ENCODE measurements at places on chromosomes 2 and 18.
A peak's percentile ranks its signal among the peaks of the same experiment; 100 is the strongest.

GRCh38 chr18:34358923-34359322 is 134.2 kb upstream of the NOL4 start:
- no peak for DNase-seq

- DNase-seq = no peak
These were observed 23.5 kb downstream of the WNT10A start for GRCh38 chr2:218904176-218904575.

DNA sequence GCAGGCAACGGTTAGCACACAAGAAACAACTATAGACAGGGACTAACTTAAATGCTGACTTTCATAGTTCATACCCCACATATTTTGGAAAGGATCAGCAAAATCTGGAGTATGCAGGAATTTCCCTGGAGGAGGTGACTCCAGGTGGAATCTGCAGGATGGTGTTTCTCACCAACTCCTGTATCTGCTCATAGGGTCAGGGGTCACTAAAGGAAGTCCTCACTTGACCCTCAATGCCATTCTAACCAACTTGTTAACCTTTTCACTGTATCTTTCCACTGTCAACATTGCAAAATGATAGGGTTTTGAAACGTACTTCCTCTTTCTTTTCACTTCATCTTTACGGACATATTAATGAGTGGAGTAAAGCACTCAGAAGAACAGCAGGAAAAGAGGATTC is 207.0 kb upstream of the CXCR4 start:
- no peak for DNase-seq

- DNase-seq = no peak
These were observed 8.4 kb downstream of the GTF2A1L start for GRCh38 chr2:48626047-48626446.

GRCh38 chr2:121018136-121019061 is 266.6 kb downstream of the TFCP2L1 start:
- no peak for DNase-seq

GRCh38 chr2:132731441-132731840 is 61.4 kb upstream of the LYPD1 start:
- DNase-seq = no peak

DNA sequence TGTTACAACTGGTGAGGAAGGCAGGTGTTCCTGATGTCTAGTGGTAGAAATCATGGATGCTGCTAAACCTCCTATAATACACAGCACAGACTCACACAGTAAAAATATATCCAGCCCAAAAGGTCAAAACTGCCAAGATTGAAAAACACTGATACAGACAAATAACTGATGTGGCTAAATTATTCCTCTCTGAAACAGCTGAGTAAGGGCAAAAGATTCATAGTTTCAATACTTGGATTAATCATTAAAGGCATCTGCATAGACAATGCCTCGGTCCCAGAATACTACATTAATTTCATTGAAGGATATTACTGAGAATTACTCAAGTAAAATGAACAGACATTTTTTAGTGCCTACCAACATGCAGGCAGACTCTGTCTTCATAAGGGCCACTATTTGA is 180.7 kb upstream of the CRIM1 start:
- no peak for DNase-seq

DNA sequence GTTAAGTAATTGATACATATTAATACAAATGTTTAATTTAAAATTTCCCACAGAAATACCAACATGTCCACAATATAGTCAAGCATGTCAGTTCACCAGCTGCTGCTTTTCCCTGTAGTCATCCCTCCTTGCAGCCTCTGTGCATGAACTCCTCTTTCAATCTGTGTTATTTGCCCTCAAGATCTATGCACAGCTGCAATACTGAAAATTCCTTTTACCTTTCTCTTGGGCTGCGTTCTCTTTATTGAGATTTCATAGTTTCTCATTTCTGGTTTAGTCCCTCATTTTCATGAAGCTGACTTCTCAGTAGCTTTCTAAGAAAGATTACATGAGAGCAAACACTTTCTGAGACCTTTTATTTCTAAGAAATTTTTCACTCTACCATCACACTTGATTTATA is 464.9 kb downstream of the PARD3B start:
- DNase-seq = no peak

DNA sequence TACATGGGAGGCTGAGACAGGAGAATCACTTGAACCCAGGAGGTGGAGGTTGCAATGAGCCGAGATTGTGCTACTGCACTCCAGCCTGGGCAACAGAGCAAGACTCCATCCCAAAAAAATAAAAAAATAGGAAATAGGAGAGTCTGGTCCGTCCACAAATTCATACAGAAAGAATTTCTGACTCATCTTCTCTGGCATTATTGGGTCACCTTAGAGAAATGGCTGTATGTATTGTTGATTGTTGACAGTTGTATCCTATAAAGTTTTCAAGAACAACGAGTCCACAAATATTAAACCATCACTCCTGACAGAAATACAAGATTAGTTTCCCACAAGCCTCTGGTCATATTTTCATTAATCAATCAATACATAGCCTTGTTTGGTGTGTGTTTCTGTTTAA is 20.4 kb downstream of the RBM43 start:
- no peak for DNase-seq

DNA sequence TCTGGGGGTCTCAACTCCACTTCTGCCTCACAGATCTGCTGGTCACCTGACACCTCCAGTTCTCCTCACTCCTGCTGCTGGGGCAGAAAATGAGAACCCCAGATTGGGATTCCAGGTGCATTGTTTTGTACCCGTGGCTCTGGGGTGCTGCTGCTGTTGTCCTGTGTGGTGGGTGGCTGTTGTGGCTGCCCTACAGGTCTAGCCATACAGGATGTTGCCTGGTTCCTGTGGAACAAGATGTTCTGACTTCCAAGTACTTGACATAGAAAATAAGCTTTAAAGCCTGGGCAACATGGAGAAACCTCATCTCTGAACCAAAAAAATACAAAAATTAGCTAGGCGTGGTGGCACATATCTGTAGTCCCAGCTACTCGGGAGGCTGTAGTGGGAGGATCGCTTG is 38.1 kb downstream of the CHRNA1 start:
- no peak for DNase-seq

DNA sequence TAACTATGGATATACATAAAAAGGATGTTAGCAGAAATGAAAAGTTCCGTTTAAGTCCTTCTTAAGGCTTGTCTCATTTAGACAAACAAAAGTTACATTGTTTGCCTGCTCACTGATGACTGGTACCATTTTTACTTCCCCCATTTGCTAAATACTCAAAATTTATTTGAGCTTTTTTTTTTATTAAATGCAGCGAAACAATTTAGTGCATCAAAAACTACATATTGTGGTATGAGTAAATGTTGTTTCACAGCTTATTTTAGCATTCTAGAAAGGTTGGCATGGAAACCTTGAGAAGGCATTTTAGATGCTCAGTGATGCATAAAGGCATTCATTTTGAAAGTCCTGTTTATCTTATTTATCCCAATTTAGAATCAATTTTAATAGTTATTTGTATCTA is 100.0 kb downstream of the MAP2 start:
- no peak for DNase-seq

DNA sequence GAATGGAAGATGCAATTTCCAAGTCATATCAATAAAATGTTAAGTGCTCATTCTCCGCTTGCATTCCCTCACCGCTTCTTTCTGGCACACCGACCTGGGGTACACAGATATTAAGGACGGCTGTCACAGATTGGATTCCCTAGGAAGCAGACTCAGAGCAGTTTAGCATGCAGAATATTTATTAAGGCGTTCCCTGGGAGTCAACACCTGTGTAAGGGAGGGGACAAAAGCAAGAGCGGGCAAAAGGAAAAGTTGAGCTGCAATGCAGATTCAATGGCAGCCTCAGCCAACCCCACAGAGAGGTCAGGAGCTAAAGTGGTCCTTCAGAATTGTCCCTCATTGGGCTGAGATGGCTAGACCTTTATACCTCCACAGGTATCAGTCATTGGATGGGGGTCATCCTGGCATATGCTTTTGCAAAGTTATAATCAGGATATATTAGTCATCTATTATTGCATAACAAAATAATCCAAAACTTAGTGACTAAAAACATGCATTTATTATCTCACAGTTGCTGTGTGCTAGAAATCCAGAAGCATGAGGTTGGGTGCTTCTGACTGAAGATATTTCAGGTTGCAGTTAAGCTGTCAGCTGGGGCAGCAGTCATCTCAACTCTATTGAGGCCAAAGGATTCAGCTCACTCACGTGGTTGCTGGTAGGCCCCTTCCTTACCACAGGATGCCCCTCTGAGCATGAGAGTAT is 27.0 kb upstream of the INO80D start:
- no peak for DNase-seq

GRCh38 chr2:47777277-47777937 is 5.5 kb upstream of the MSH6 start:
- DNase-seq = no peak

GRCh38 chr2:29606104-29607037 is 315.0 kb downstream of the ALK start:
- no peak for DNase-seq

- DNase-seq = no peak
These were observed 3.5 kb downstream of the ATP6V1B1 start for GRCh38 chr2:70939001-70939838.

DNA sequence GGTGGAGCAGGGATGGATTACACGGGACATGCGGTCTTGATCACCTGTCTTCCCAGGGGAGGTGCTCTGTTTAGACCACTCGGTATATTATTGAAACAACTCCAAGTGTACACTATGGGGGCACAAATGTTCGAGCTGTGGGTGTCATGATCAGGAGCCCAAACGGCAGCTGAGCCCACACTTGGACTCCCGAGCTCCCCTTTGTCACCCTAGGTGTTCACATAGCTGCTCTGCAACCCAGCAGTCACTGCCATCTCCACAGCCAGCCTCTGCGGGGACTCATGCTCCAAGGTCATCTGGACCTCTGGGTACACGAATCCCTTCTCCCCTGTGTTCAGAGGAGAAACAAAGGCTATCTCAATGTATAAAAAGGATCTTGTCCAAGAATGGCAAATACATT is 46.0 kb downstream of the CAPN13 start:
- no peak for DNase-seq

DNA sequence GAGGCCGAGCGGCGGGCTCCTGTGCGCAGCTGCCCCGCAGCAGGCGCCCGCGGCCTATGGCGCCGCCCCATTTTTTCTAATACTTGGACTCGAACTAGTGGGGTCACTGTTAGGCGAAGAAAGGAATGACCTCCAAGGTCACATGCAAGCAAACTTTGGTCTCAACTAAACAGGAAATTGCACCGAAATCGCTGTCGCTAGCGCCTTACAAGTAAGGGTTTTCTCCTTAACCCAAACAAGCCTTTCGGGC is 339 bp downstream of the ACAA2 start:
- DNase-seq = no peak

- peak; percentile 50 for DNase-seq
These were observed 50.2 kb downstream of the TEX44 start for GRCh38 chr2:231642631-231643494.

DNA sequence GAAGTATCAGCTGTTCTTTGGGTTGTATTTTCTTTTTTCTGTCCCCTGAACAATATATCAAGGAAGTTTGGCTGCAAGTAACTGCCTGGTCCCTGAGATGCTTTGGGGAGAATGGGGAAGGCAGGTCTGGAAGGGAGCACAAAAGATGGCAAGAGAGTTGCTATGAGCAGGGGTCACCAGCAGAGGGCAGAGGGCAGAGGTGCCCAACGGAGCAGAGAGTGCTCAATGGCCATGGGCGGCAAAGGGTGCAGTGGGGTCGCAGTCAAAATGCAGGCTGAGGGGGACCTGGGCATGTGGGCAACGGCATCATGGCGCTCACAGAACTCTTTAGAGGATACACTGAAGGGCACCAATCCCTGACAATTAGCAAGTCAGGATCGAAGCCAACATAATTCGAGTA is 107.7 kb upstream of the ATP8B1 start:
- DNase-seq = no peak

DNA sequence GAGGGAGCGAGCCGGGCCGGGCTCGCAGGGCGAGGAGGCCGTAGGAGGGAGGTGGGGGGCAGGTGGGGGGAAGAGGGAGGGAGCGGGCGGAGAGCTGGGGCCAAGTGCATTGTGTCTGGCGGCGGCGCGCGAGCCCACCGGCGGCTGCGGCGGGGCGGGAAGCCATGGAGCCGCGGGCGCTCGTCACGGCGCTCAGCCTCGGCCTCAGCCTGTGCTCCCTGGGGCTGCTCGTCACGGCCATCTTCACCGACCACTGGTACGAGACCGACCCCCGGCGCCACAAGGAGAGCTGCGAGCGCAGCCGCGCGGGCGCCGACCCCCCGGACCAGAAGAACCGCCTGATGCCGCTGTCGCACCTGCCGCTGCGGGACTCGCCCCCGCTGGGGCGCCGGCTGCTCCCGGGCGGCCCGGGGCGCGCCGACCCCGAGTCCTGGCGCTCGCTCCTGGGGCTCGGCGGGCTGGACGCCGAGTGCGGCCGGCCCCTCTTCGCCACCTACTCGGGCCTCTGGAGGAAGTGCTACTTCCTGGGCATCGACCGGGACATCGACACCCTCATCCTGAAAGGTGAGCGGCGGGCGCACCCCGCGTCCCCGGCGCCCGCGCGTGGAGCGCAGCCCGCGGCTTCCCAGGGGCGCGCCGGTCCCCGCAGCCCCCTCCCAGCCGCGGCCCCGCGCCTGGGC is at the start of gene TMEM178A:
Gene TMEM178A, plus strand, starts transcription at position 107 of the 680 bp plus-strand sequence. Its CDS starts 58 bp downstream, at position 165.
- no peak for DNase-seq

GRCh38 chr2:194566907-194567660 is 1089.9 kb upstream of the SLC39A10 start:
- DNase-seq = no peak

GRCh38 chr2:121279476-121280220 is 5.4 kb downstream of the TFCP2L1 start:
- DNase-seq = no peak

- DNase-seq = no peak
These were observed 48.8 kb downstream of the SPP2 start for GRCh38 chr2:234099266-234099665.

DNA sequence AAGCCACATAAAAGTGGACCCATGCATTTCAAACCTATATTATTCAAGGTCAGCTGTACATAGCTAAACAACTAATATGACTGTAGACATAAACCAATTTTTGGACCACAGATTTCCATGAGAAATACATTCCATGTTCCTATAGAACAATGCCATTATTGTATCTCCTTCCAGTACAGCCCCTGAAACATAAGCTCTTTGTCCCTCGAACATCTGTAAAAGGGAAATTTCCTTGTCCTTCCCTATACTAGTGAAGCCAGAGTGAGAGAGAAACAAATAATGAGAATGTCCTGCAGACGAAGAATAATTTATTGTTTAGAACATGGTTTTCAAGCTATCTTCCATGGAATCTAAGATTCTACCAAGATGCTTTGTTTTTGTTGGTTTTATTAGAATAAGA is 75.3 kb downstream of the GORASP2 start:
- DNase-seq = no peak

- no peak for DNase-seq
These were observed 22.3 kb upstream of the SERPINB5 start for GRCh38 chr18:63454497-63454896.

GRCh38 chr18:28588884-28589549 is 412.1 kb upstream of the CDH2 start:
- no peak for DNase-seq

- no peak for DNase-seq
These were observed 291.4 kb downstream of the CCDC85A start for GRCh38 chr2:56475191-56475590.

- no peak for DNase-seq
These were observed 411.6 kb upstream of the TCF4 start for GRCh38 chr18:55999641-56000040.

- no peak for DNase-seq
These were observed 144.4 kb upstream of the LYPD6 start for GRCh38 chr2:149185942-149186490.

All from T47D (cell line).